Kidney epithelial cell (primary cell): ENCODE measurements at places on chromosomes 11 and 22.

- DNase-seq = peak; percentile 84
These were observed 10.1 kb downstream of the COA4 start for GRCh38 chr11:73866586-73866996.

- no peak for DNase-seq
These were observed 82.8 kb downstream of the DGCR2 start for GRCh38 chr22:19039448-19039780.

DNA sequence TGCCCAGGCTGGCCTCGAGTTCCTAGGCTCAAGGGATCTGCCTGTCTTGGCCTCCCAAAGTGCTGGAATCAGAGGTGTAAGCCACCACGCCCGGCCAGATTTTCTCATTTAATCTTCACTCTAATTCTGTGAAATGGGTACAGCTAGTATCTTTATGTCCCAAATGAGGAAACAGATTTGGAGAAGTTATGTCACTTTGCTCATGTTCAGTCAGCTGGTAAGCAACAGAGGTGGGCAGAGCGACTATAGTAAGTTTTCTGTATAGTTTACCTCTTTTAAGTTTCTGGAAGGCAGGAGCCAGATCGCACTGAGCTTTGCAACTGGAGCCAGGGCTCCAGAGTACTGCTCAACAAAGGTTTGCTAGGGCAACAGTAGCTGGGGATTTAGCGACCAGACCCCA lies 33.2 kb downstream of the RCOR2 start:
- DNase-seq = no peak

DNA sequence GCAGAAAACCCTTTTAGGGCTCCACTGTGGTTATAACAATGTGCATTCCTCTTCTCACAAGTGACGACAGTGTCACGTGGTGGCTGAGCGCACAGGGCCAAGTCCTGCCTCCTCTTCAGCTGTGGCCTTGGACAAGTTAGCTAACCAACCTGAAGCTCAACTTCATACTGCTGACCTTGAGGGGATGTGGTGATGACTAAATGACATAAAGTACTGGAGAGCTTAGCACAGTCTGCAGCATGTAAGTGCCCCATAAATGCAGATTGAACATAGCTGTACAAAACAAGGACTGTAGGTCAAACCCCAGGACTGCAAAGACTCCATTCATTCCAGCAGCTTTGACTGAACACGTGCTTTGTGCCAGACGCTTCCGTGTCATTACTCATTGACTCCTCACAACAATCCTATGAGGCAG lies 20.1 kb upstream of the MRGPRX2 start:
- no peak for DNase-seq

DNA sequence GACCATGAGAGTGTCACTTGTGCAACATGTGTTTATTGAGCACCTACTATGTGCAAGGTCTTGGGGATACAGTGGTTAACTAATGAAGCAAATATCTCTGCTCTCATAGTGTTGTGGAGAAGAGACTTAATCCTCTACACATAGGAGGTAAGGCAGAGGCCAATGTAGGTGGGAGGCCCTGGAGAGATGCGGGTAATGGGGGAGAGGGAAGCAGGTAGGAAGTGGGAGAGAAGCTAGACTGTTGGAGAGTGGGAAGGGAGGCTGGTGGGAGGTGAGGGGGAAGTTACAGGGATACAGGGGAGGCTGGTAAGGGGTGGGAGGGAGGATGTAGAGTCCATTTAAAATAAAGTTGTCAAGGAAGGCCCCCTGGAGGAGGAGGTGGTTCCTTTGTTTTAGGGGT lies 240.0 kb downstream of the MIAT start:
- no peak for DNase-seq
